ENCODE measurements at places on chromosomes 7 and 10. TPM values are rescaled to one million over a fixed set of nuclear protein-coding genes. Genes with fewer than 3 reads are reported as not detected.
A peak's percentile ranks its signal among the peaks of the same experiment; 100 is the strongest.

The CNNM1 gene
- total RNA-seq: 0.24 TPM

The PTPRZ1 gene
- 0.38 TPM for total RNA-seq

- H3K27ac ChIP-seq: no peak overlapping the region
- H3K27me3 ChIP-seq: no peaks in the 10 kb centered on the region
- no peaks in the 10 kb centered on the region for H3K36me3 ChIP-seq
- H3K4me3 ChIP-seq: peak overlapping the region; percentile 66
- peak; percentile 85 for DNase-seq
- peaks cover 11% of the 10 kb centered on the region for H3K4me1 ChIP-seq
Observed at GRCh38 chr7:7969306-7970236, 975 bp downstream of the GLCCI1 start.

GRCh38 chr10:70576803-70577517 lies 25.6 kb downstream of the PRF1 start:
- H3K27me3 ChIP-seq: no peaks in the 10 kb centered on the region
- no peak overlapping the region for H3K27ac ChIP-seq
- peaks cover 2% of the 10 kb centered on the region for H3K36me3 ChIP-seq
- H3K4me1 ChIP-seq: peaks cover 26% of the 10 kb centered on the region
- no peak for DNase-seq

All from osteocyte (in vitro differentiated cells).